ENCODE measurements at places on chromosomes 16 and 17.

- DNase-seq = no peak
Observed at GRCh38 chr16:23152386-23153178, 3.3 kb upstream of the USP31 start.

DNA sequence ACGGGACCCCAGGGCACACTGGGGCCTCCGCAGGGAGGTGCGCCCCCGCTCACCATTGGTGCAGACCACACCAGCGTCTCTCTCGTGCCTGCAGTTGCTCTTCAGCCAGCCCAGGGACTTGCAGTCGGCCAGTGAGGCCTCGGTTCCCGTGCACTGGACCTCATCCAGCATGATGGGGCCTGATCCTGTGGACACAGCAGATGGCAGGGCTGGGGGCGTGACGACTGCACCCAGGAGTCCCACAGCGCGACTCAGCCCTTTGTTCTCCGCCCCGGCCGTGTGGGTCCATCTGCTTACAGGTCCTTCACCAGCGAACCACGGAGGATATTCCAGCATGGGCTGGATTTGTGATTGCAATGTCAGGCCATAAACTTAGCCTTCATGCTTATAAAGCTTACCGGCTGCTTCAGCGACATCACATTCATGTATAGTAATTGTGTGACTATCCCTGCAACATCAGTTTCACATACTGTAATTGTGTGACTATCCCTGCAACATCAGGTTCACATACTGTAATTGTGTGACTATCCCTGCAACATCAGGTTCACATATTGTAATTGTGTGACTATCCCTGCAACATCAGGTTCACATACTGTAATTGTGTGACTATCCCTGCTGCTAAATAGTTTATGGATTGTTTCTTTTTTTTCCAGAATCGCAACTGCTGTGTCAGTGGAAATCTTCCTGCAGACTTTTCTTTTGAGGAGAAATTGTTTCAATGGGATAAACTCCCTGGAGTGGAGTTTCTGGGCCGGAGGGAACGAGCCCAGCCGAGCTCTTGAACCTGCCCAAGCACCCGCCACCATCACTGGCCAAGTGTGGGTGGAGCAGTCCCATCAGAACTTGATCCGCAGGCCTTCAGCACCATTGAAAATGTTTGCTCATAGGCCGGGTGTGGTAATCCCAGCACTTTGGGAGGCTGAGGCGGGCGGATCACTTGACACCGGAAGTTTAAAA, 4.8 kb downstream of the LGALS3BP start:
- DNase-seq = no peak

- DNase-seq = no peak
Observed at GRCh38 chr16:15915555-15916081, 27.2 kb upstream of the CEP20 start.

DNA sequence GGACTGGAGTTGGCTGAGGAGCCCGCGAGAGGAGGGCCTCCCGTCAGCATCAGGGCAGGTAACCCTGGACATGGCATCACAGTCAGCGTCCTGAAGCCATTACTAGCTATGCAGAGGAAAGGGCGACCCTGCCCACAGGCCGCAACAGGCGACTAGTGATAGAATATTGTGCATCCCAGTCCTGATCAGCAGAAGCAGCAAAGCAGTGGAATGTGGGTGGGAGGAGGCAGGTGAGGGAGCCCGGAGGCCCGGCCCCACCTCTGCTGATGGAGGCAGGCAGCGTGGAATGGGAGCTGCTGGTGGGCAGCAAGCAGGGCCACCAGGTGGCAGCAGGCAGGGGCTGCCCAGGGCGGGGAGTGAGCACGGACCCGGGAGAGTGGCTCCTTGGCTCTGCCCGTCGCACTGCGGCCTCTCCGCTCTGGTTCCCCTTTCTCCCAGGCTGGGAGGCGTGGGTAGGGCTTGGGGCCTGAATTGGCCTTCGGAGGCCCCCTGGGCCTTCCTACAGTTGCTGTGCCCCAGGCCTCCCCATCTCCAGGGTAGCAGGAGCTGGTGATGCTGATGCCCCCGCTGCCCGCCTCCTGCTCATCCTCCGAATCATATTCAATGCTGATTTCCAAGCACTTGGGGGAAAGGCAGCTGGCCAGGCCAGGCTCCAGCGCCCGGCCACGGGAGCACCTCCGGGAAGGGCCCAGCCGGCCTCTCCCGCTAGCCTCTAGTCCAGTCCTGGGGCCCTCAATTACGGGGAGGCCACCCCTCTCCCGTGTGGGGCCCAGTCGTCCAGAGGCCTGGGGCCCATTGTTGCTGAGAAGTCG, 20.2 kb downstream of the TSPOAP1 start:
- DNase-seq = no peak

DNA sequence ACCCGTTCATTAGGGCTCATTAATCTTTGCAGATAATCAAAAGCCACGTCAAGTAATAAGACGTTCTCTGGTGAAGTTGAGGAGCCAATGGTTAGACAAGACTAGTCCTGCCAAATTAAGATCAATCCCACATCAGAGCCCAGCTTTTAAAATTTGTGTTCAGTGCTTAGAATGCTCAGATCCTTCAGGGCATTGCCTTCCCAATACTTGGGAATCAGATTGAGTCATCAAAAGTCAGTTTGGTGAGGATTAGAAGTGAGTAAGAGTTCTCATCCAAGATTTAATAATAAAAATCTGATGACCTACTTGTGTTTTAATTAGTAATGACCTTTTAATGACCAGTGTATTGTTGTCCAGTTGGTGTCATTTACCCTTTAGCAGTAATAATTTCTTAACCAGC, 19.8 kb downstream of the MAP2K4 start:
- DNase-seq = no peak

- DNase-seq = no peak
Observed at GRCh38 chr17:7825206-7825990, 8.6 kb upstream of the KDM6B start.

- peak; percentile 19 for DNase-seq
Observed at GRCh38 chr17:27879987-27880608, 13.1 kb downstream of the LYRM9 start.

DNA sequence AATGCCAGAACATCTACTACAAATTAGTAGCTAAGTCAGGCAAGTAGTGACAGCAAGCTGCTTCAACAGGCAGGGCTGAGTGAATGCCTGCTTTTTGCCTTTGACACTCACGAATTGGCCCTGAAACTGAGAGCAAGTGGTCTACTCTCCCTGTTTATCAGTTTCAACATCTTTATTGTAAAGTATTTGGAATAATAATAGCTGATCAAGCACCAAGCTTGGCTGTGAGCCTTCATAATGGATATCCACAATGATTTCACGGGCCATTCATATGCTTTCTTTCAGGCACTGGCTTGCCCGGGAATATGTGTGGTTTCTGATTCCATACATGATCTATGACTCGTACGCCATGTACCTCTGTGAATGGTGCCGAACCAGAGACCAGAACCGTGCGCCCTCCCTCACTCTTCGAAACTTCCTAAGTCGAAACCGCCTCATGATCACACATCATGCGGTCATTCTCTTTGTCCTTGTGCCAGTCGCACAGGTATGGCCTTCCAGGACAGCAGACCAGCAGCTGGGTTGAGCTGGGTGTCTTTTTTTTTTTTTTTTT, 5.2 kb downstream of the TLCD3A start:
- DNase-seq = no peak

GRCh38 chr16:49910541-49911071, 54.7 kb upstream of the ZNF423 start:
- no peak for DNase-seq

- no peak for DNase-seq
Observed at GRCh38 chr17:46163929-46164594, 29.2 kb downstream of the KANSL1 start.

- no peak for DNase-seq
Observed at GRCh38 chr16:11349599-11350276, 4.5 kb downstream of the RMI2 start.

Measured in activated CD8-positive, alpha-beta memory T cell treated with anti-CD3 and anti-CD28 coated beads for 1 hour (primary cell).